ENCODE measurements at places on chromosomes 12 and 14.

DNA sequence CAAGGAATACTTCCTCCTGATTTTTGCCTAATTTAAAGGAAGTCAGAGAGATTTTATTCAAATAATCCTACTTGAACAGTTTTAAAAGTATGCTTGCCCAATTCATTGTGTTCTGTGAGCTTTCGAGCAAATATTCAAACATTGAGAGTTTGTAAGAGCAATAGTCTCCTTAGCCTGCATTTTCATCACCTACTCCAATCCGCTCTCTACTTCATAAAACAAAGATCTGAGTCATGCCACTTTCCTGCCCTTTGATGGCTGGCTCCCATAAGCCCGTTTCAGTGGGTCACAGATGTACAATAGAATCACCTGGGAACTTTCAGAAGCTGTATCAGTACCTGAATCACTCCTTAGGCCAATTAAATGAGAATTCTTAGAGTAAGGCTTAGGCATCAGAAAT is 319.2 kb downstream of the PDZRN4 start:
- no peak for DNase-seq

- DNase-seq: no peak
Observed at GRCh38 chr14:94387051-94388026, 1.1 kb downstream of the SERPINA1 start.

GRCh38 chr14:89252887-89253532 is 164.0 kb downstream of the FOXN3 start:
- no peak for DNase-seq

- no peak for DNase-seq
Observed at GRCh38 chr12:66500841-66501240, 178.0 kb downstream of the GRIP1 start.

DNA sequence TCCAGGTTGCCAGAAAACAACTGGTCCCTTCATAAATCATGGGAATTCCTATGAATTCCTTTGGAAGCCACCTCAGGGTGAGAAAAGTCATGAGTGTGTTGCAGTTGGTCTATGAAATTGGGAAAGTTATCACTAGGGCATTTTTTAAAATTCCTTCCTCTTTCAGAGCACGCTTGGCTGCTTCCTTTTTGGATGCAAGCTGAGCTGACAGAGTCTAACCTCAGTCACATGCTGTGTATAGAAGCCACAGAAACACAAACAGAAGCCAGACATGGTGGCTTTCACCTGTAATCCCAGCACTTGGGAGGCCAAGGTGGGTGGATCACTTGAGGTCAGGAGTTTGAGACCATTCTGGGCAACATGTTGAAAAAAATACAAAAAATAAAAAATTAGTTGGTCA is 21.7 kb upstream of the HELB start:
- DNase-seq: no peak

GRCh38 chr12:71945121-71945520 is 6.5 kb downstream of the TPH2 start:
- DNase-seq: no peak

DNA sequence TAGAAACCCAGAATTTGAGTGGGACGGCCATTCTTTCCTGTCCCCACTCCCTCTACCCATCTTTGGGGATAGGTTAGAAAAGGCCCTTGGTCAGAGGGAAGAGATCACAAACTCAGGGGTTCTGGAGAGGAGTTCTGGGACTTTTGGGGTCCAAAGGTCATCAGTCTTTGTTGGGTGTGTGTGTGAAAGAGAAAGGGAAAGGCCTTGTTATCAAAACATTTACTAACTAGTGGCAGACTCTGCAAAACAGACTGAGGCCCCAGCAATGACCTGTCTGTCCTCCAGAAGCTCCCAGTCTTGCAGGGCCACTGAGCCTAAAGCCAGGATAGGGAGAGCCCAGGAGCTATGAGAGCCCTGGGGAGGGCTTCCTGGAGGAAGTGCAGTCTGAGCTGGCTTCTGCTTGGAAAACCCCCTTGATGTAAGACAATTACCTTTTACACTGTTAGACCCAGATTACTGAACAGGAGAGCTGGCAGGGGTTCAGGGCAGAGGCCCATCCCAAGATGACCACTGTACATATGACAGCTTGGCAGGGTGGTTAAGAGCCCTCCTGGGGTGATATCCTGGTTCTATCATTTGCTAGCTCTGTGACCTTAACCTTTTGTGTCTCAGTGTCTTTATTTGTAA is 429.1 kb upstream of the CCDC196 start:
- no peak for DNase-seq
